Activated CD4-positive, CD25-positive, alpha-beta regulatory T cell treated with anti-CD3 and anti-CD28 coated beads, Interleukin-2, amount 50 U/mL, for 72 hours (primary cell): ENCODE measurements at places on chromosomes 2 and 18.

DNA sequence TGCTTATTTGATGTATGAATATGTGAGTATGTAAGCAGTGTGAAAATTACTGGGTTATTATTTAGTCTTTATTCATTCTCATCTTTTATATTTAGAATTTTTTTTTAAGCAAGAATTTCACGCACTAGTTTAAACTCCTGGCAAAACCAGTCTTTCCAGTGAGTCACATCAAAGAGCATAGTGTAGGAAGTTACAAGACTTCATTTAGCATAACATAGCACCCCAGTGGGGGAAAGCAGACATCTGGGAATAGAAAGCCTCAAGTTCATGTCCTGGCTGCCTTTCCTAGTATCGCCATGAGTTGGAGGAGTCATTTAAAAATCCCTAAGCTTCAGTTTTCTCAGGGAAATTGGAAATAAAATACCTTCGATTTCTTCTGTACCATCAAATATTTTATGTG, 408.3 kb downstream of the NUP35 start:
- no peak for DNase-seq

- no peak for DNase-seq
Observed at GRCh38 chr18:1965541-1965940, 605.8 kb downstream of the METTL4 start.

GRCh38 chr2:191728750-191729624, 51.1 kb downstream of the NABP1 start:
- no peak for DNase-seq

DNA sequence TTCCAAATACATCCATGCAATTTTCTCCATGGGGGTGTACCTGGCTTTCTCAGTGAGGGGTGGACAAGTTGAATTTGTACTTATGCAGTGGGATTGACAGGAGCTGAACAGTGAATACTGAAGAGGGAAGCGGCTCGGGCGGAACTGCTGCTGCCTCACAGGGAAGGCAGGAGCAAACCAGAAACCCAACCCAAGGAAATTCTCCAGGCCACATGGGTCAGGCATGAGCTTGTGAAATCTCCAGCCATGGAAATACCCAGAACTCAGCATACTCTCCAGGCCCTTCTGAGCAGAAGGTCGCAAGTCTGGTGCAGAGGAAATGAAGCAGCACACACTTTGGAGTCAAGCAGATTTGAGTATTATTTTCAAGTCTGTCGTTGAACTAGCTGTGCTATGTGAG, 26.5 kb upstream of the INO80C start:
- no peak for DNase-seq

- no peak for DNase-seq
Observed at GRCh38 chr2:49830846-49831245, 676.5 kb upstream of the FSHR start.

DNA sequence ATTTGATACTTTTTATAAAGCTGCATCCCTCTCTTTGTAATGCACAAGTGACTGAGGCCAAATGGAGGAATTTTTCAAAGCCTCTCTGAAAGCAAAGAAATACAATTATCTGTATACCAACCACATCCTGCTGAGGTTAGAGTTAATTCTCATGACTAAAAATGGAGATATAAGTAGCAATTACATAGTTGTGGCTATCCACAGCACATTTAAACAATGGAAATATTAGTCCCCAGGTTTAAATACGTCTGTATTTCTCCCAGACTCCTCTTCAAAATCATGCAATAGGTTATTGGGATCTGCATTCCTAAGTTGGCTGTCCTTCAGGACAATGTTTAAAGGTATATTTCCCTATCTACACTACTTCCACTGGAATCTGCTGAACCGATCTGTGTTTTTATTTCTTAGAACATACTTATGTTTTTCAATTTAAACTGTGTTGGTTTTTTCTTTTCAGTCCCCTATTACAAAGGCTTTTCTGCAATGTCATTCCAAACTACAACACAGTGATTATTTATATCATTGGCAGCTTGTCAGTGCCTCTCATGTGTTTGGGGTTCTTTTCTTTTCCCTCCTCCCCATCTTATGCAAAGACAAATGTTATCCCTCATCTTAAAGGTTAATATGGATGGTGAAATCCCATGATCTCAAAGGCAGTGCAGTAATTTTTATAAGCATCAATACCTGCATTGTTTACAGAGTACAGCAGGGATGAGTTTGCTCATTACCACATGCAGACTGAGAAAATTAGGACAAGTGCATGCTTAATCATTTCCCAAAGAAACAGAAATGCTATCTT, 134.8 kb upstream of the FSHR start:
- DNase-seq = no peak

- DNase-seq = no peak
Observed at GRCh38 chr2:205030695-205031094, 485.4 kb downstream of the PARD3B start.

- DNase-seq = no peak
Observed at GRCh38 chr2:108893277-108893676, 95.7 kb downstream of the EDAR start.

DNA sequence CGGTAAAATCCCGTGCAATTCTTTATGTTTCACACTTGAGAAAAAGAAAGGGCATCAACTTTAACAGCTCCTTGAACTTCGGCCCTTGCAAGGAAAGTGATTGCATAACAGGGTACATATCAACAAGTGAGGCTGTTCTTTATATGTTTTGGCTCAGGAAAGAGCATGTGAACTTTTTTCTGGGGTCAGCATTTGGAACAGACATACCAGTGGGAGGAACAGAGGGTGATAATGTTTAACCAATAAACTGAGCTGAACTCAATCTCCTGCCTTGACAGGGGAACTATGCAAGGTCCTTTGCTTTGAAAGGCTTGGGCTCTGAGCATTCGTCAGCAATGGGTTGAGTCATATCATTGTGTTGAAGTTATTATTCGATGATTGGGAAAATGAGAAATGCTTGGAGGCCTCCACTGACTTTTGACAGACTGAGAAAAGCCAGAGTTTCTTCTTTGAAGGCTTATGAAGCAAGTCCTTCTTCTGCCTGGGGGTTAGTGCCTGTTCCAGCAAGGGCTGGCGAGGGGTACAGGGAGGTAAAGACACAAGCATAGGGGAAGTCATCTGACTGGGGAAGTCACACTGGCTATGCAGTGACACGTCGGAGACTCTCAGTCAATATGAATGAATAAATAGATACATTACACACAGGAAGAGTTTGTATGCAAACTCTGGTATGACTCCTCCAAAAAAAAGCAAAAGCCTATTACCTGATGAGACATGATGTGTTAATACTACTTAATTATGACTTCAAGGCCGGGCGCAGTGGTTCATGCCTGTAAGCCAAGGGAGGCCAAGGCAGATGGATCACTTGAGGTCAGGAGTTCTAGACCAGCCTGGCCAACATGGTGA, 57.2 kb downstream of the CYB5A start:
- no peak for DNase-seq

- no peak for DNase-seq
Observed at GRCh38 chr18:46160050-46160798, 56.0 kb downstream of the HAUS1 start.

DNA sequence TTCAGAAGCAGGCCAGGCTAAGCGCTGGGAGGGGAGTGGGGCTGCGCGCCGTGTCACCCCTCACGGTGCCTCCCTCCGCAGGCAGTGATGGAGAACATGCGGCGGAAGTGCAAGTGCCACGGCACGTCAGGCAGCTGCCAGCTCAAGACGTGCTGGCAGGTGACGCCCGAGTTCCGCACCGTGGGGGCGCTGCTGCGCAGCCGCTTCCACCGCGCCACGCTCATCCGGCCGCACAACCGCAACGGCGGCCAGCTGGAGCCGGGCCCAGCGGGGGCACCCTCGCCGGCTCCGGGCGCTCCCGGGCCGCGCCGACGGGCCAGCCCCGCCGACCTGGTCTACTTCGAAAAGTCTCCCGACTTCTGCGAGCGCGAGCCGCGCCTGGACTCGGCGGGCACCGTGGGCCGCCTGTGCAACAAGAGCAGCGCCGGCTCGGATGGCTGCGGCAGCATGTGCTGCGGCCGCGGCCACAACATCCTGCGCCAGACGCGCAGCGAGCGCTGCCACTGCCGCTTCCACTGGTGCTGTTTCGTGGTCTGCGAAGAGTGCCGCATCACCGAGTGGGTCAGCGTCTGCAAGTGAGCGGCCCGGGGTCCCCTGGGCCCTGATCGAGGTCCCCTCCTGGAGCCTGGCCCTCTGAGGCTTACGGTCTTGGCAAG, 12.2 kb downstream of the WNT10A start:
- DNase-seq = peak; percentile 87

GRCh38 chr18:23099621-23100020, 35.7 kb upstream of the CABLES1 start:
- no peak for DNase-seq

GRCh38 chr2:64331114-64331645, 122.8 kb upstream of the LGALSL start:
- DNase-seq = no peak

GRCh38 chr2:13919981-13920382, 712.5 kb upstream of the LRATD1 start:
- DNase-seq = no peak

DNA sequence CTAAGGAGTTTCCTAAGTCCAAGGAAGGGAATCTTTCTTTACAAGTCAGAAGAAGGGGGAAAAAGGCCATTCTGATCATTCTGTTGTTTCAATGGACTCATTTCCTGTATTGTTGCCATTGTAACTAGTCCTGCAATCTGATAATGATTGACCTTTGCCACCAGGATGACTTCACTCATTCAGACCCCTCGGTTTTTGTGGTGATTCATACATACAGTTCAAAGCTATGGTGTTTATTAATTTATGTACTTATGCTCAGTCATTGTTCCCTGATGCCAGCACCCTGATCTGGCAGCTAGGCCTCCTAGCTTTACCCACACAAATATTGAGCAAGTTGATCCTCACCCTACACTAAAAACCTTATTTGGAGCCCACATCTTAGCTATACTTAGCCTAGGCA, 57.6 kb upstream of the ZNF519 start:
- no peak for DNase-seq

DNA sequence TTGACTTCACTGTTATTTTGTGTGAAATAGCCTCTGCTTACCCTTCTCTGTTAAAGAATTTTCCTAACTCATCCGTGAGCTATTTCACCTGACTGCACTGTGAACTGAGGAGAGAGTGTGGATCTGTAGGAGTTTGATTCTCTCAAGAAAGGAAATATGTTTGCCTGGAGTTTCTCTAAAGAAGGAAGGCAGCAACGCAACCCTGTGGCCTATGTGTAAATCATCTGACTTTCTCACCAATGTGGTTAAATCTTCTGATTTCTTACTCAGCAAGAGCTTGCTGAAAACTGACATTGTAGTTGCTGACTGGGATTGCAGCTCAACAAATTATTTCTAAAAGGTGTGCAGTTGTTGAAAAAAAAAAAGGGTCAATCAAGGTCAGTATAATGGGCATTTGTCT, 153.9 kb upstream of the PELI1 start:
- no peak for DNase-seq

- no peak for DNase-seq
Observed at GRCh38 chr2:149562324-149562723, 25.3 kb downstream of the MMADHC start.

GRCh38 chr18:8989855-8990254, 112.6 kb upstream of the NDUFV2 start:
- no peak for DNase-seq

DNA sequence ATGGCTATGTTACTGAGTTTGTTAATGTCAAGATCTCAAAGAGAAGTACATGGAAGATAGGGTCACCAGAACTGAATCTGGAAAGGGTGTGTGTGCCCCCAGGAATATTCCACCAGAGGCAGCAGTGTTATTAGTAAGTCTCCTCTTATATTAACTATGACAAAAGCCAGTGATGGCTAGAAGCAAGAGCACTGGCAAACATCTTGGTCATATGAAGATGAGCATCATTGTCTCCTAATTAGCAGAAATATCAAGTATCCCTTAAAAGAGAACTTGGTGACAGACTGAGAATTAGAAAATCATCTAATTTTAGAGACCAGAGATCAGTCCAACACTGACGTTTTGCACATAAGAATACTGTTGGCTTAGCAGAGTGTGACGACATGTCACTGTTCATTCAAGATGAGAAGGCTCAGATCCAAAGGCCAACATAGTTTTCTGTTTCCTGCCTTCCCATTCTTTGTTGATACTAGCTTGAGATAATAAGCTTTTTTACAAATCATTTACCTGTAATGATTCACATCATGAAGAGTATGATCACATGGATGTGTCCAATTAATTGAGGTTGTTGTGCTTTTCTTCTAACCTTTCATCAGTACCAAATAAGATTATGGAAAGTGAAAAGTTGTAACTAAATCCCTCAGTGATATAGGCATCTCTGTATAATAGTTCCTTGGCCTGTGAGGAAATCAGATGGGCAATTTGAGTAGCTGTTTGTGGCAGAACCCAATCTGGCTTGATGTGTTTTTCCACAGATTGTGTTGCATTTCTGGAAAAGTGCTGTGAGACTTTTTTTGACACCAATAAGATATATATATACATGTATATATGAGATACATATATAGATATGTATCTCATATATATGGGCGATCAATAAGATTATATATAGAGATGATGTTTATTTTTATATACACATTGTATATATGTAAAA, 44.5 kb downstream of the MAPRE2 start:
- DNase-seq = no peak

- DNase-seq = no peak
Observed at GRCh38 chr2:191756761-191757160, 78.8 kb downstream of the NABP1 start.

GRCh38 chr2:25132299-25132635, 36.1 kb downstream of the POMC start:
- DNase-seq = no peak

- no peak for DNase-seq
Observed at GRCh38 chr2:171044416-171044815, 115.4 kb downstream of the GORASP2 start.

DNA sequence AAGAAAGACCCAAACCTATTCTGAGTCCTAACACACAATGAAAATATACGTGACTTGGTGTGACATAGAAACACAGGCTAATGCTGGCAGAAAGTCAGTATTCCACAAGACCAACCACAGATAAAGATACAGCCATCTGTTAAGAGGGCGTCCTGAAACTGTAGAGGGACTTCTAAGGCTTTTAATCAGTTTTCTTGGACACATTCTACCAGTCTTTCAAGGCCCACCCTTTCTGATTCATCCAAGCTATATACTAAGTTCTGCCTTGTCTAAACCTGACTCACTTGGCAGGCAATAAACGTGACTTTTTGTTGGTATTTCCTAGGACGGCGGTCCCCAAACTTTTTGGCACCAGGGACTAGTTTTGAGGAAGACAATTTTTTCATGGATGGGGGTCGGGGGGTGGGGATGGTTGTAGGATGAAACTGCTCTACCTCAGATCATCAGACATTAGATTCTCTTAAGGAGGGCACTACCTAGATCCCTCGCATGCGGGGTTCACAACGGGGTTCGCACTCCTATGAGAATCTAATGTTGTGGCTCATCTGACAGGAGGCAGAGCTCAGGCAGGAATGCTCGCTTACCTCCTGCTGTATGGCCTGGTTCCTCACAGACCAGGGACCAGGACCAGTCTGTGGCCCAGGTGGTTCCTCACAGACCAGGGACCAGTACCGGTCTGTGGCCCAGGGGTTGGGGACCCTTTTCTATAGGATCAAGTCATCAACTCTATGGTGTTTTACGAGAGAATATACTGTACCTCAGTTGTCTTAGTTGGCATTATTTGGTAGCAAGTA, 61.4 kb downstream of the SP3 start:
- DNase-seq = no peak
